ENCODE measurements at places on chromosomes 12 and 14. TPM values are rescaled to one million over a fixed set of nuclear protein-coding genes. Genes with fewer than 3 reads are reported as not detected.
A peak's percentile ranks its signal among the peaks of the same experiment; 100 is the strongest.

DNA sequence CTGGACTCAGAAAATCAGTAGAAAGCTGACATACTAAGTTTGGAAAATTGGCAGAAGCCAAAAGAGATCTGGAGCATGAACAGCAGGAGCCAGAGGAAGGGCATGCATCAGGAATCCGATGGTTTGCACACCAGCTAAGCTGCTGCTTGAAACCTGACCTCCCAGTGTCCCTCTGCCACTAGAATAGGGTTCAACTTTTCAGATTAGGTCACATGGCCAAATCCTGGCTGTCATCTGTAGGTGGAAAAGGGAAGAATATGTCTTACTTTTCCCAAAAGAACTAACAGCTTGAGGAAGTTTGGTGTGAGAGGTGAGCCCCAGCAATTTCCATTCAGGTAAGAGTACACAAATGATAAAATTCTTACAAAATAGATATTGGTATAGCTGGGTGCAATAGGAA lies 732.6 kb downstream of the RERGL start:
- H3K4me3 ChIP-seq = no peak overlapping the region
- no peaks in the 10 kb centered on the region for H3K27me3 ChIP-seq
- no peak for DNase-seq

DNA sequence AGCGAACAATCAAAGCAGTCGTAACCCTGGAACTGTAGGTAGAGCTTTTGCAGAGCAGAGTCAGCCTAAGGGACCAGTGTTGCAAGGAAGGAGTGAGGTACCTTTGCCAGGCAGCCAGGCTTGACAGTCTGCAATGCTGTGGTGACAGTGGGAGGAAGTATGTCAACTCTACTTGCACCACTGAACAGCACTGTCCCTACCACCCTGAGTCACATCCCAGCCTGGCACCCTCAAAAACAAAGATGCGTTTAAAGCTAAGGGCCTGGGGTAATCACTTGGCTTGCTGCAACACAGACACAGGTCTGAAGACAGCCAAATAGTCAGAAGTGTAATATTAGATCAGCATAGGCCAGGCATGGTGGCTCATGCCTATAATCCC lies 141.9 kb downstream of the DPF3 start:
- no peak overlapping the region for H3K27ac ChIP-seq
- no peak overlapping the region for H3K4me3 ChIP-seq
- no peaks in the 10 kb centered on the region for H3K36me3 ChIP-seq
- no peaks in the 10 kb centered on the region for H3K27me3 ChIP-seq
- H3K4me1 ChIP-seq = no peaks in the 10 kb centered on the region

PLA2G1B gene
- 0.53 TPM for polyA plus RNA-seq

- no peaks in the 10 kb centered on the region for H3K36me3 ChIP-seq
- H3K27me3 ChIP-seq = no peaks in the 10 kb centered on the region
- no peak overlapping the region for H3K27ac ChIP-seq
- H3K4me3 ChIP-seq = no peak overlapping the region
- H3K4me1 ChIP-seq = no peaks in the 10 kb centered on the region
Observed at GRCh38 chr12:32312049-32312670, 87.2 kb upstream of the FGD4 start.

- peak overlapping the region; percentile 49 for H3K4me3 ChIP-seq
- H3K4me1 ChIP-seq = peaks cover 8% of the 10 kb centered on the region
- H3K27me3 ChIP-seq = no peaks in the 10 kb centered on the region
- H3K27ac ChIP-seq = peak overlapping the region; percentile 66
Observed at GRCh38 chr14:51860825-51861499, 550 bp downstream of the GNG2 start.

MAP4K5 gene
- 17.0 TPM for polyA plus RNA-seq

DNA sequence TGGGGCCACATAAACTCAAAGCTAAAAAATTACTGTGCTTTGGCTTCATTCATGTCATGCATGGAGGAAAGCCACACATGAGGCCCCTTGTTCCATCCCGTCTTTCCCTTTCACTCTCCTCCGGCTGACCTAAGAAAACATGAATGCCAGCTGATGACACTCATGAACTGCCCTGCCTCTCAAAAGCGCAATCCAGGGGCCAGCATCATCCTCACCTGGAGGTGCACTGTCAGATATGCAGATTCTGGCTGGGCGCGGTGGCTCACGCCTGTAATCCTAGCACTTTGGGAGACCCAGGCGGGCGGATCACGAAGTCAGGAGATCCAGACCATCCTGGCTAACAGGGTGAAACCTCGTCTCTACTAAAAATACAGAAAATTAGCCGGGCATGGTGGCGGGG lies 116.1 kb upstream of the FOXN3 start:
- H3K36me3 ChIP-seq = no peaks in the 10 kb centered on the region
- no peaks in the 10 kb centered on the region for H3K4me1 ChIP-seq
- no peak overlapping the region for H3K4me3 ChIP-seq
- no peak for DNase-seq

DNA sequence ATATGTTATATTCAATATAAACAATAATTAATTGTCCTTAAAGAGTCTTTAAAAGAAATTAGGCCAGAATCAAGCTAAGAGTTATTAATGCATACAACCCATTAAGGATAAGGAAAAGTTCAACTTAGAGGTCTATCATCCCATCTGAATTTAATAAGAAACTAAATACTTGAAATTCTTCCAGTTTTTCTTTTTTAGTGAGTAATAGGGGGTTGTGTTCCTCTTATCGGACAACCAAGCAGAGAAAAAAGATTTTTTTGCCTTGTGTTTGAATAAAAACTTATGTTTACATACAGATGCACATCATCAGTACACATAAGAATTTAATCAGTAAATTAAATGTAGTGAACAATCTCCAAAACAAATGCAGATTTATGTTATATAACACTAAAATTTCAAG lies 32.5 kb downstream of the PAWR start:
- H3K36me3 ChIP-seq = no peaks in the 10 kb centered on the region
- DNase-seq = no peak
- no peaks in the 10 kb centered on the region for H3K4me1 ChIP-seq
- H3K27me3 ChIP-seq = no peaks in the 10 kb centered on the region
- no peak overlapping the region for H3K27ac ChIP-seq

ABCD2 gene
- 0.40 TPM for polyA plus RNA-seq

NDRG2 gene
- polyA plus RNA-seq = 54.6 TPM

KRT74 gene
- polyA plus RNA-seq = not detected

GLIPR1L1 gene
- not detected for polyA plus RNA-seq

BCL2L2 gene
- polyA plus RNA-seq = 31.5 TPM

AKAP3 gene
- polyA plus RNA-seq = 1.2 TPM

PLEKHG3 gene
- polyA plus RNA-seq = 18.6 TPM

GRCh38 chr12:55700255-55701018 lies 7.3 kb downstream of the ITGA7 start:
- H3K27ac ChIP-seq = no peak overlapping the region
- DNase-seq = no peak
- no peaks in the 10 kb centered on the region for H3K27me3 ChIP-seq
- H3K4me1 ChIP-seq = peaks cover 31% of the 10 kb centered on the region

PELI2 gene
- polyA plus RNA-seq = 9.7 TPM

GLT8D2 gene
- polyA plus RNA-seq = not detected

AGAP2 gene
- polyA plus RNA-seq = 1.8 TPM

DNA sequence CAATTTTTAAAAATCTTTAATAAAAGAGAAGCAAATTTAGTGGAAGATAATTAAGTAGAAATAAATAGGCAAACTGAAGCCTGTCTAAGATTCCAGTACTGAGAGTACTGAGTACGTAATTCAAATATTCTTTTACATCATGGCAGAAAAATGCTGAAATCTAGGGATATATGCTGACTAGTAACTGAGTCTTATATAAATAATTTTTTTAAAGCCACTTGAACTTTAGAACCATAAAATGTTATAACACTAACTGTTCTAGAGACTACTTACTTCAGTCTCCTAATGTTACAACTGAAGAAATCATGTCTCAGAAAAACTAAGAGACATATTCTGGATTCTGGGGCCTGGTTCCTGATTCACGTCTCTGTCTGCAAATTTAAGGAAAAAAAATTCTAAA lies 230.6 kb upstream of the PLEKHG7 start:
- H3K4me1 ChIP-seq = peaks cover 31% of the 10 kb centered on the region
- no peaks in the 10 kb centered on the region for H3K27me3 ChIP-seq
- H3K27ac ChIP-seq = no peak overlapping the region
- DNase-seq = peak; percentile 55

WNT5B gene
- polyA plus RNA-seq = 1.1 TPM

DNA sequence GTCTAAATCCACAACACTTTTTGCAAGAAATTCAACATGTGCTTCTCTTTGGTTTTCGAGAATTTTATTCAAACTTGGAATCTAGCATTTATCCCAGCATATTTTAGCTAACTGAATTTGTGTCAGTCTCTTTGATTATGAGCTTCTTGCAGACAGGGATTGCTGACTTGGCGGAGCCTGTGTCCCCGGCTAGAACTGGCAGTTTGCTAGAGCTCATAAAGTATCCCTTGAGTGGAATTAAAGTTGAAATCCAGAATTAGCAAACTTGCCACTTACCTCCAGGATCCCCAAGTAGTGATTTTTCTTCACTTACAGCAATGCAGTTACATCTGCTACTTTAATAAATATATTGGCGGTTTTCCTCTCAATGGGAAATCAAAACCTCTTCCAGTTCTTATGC lies 306.9 kb downstream of the AACS start:
- H3K27me3 ChIP-seq = no peaks in the 10 kb centered on the region
- no peak for DNase-seq
- no peak overlapping the region for H3K27ac ChIP-seq
- no peaks in the 10 kb centered on the region for H3K36me3 ChIP-seq

DNA sequence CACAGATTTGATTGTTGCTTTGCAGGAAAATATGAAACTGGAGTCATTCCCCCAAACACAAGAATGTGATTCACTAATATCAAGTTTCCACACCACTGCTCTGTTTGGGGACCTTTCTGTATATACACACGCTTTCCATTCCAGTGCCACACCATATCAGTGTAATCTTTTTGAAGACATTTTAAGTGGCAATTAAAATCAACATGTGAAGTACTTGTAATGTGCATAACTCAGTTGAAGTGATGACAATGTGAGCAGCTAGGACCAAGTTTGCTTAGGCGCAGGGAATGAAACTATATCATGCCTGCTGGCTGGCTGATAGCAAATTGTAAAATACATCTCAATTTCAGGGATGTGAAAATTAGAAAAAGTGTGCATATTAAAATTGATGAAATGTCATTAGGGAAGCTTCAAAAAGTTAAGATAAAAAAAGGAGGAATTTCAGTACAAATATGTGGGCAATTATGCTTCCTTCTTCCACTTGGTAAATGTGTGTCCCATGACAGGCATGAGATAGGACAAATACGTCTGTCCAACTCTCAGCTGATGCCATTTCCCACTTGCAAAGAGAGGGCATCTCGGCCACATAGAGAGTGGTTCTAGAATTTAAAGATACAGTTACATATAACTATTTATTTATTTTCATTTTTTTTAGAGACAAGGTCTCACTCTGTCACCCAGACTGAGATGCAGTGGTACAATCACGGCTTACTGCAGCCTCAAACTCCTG lies 43.7 kb downstream of the HSPB8 start:
- no peak overlapping the region for H3K27ac ChIP-seq
- no peak overlapping the region for H3K4me3 ChIP-seq
- no peaks in the 10 kb centered on the region for H3K4me1 ChIP-seq
- no peaks in the 10 kb centered on the region for H3K27me3 ChIP-seq
- no peak for DNase-seq

- no peaks in the 10 kb centered on the region for H3K27me3 ChIP-seq
- H3K36me3 ChIP-seq = no peaks in the 10 kb centered on the region
- H3K27ac ChIP-seq = no peak overlapping the region
- H3K4me1 ChIP-seq = no peaks in the 10 kb centered on the region
Observed at GRCh38 chr12:31727192-31727591, 1.6 kb downstream of the AMN1 start.

RIMBP2 gene
- 12.2 TPM for polyA plus RNA-seq

- no peak for DNase-seq
- H3K27me3 ChIP-seq = no peaks in the 10 kb centered on the region
- H3K4me1 ChIP-seq = no peaks in the 10 kb centered on the region
- no peak overlapping the region for H3K27ac ChIP-seq
Observed at GRCh38 chr14:46464341-46464740, 187.2 kb downstream of the RPL10L start.

- H3K27me3 ChIP-seq = no peaks in the 10 kb centered on the region
- no peaks in the 10 kb centered on the region for H3K36me3 ChIP-seq
- no peaks in the 10 kb centered on the region for H3K4me1 ChIP-seq
- no peak for DNase-seq
Observed at GRCh38 chr12:29033519-29033918, 115.6 kb upstream of the FAR2 start.

GRCh38 chr12:50618864-50619609 lies 114.3 kb downstream of the DIP2B start:
- H3K27me3 ChIP-seq = no peaks in the 10 kb centered on the region
- H3K4me3 ChIP-seq = no peak overlapping the region
- H3K36me3 ChIP-seq = no peaks in the 10 kb centered on the region
- H3K27ac ChIP-seq = peak overlapping the region; percentile 24

MUCL1 gene
- polyA plus RNA-seq = not detected

DNA sequence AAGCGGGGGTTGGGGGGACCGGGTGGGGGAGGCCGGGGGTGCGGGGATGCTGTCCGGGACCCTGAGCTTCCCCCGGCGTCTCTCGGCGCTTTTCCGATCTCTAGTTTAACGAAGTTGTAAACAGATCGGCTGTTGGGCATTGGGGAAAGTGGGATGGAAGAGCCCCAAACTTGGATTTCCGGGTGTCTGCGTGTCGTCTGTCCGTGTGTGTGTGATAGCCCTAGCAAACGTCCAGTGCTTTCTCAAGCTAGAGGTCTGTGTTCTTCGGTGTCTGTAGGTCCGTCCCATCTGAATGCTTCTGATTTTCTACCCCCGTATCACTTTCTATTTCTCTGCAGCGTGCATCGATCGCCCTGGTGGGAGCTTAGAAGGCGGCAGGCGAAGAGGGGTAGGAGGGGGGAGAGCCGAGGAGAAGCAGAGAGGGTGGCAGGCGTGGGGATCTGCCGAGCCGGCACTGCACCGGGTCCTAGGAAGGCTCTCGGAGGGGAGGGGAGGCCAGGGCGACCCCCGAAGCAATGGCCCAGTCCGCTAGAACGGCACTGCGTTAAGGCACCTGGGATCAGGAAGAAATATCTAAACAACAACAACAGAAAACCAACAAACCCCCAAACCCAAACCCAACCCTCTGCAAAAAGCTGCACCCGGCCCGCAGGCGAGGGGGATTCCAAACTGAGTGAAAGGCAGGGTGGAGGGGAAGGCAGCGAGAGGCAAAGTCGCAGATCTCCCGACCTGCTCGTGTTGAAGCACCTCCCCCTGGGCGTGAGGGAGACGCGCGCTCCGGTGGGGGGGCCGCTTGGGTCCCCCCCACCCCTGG lies 1.0 kb downstream of the KCNA1 start:
- H3K36me3 ChIP-seq = no peaks in the 10 kb centered on the region
- peaks cover 38% of the 10 kb centered on the region for H3K27me3 ChIP-seq
- DNase-seq = peak; percentile 6
- no peaks in the 10 kb centered on the region for H3K4me1 ChIP-seq
- no peak overlapping the region for H3K27ac ChIP-seq
- H3K4me3 ChIP-seq = peak overlapping the region; percentile 40
